ENCODE measurements at places on chromosomes 3 and 15.

DNA sequence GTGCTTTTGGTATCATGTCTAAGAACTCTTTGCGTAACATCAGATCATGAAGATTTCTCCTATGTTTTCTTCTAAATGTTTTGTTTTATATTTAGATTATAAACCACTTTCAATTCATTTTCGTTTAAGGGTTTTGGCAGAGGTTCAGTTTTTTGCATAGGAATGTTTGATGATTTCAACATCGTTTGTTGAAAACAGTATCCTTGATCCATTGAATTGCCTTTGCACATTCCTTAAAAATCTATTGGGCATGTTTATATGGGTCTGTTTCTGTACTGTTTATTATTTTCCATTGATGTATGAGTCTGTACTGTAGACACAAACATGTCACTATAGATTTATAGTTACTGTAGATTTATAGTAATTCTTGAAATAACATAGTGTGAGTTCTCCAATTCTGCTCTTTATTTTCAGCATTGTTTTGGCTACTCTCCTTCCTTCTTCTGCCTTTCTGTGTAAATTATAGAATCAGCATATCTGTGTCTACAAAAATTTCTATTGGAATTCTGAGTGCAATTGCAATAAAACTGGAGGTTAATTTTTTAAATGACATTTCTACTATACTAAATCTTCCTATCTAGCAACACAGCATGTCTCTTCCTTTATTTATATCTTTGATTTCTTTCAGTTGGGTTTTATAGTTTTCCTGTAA is 374.0 kb downstream of the SV2B start:
- peak; percentile 24 for DNase-seq

DNA sequence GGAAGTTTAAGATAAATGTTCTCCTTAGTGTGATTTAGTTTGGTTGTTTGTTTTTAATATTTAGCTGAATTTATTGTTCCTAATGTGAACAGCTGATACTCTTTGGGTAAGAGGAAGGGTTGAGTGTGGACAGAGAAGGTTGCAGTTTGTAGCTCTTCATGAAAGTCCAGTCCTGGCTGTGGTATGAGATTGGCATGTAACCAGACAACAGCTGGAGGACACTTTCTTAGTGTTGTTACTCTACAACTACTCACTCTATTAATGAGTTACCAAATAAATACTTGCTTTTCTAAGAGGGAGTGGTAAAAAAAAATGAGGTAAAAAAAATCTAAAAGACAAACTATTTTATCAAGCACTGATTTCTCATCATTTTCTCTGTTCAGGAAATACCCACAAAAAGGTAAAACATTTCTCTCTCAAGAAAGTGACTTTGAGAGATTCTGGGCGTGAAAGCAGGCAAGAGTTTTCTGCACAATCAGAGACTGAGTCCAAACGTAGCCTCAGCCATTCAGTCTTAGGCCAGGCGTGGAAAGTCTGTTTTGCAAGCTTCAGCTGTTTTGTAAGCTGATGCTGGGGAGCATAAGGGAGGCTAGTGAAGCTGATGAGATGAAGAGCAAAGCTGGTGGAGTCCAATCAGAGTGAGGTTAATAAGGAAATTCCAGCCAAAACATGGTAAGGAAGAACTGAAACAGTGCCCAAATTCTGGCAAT is 138.5 kb upstream of the ARPP21 start:
- no peak for DNase-seq

- DNase-seq = no peak
These were observed 498.0 kb downstream of the MECOM start for GRCh38 chr3:169165196-169166158.

DNA sequence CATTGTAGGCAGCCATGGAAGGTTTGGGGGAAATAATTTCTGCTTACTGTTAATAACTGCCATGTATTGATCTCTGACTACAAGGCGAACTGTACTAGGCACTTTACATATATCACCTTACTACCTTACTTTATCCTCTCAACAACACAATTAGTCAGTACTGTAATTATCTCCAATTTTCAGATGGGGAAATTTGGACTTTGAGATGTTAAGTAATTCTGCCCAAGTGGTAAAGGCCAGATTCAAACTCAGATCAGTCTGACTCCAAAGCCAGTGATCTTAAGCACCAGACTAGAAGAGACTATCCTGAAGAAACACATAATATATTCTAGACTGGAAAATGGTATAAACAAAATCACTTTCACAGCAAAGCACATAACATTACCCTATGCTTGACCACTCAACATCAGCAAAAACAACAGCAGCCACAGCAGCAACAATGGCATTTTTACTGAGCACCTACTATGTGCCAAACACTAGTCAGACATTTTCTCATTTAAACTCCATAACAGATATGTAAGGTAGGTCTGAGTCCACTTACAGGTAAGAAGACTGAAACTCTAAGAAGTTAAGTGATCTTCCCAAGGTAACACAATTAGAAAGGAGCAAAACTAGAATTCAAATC is 13.1 kb downstream of the MTHFS start:
- no peak for DNase-seq

- DNase-seq = peak; percentile 31
These were observed 40.1 kb upstream of the PARP14 start for GRCh38 chr3:122640437-122640999.
